ENCODE measurements at places on chromosomes 11 and 22.
A peak's percentile ranks its signal among the peaks of the same experiment; 100 is the strongest.

DNA sequence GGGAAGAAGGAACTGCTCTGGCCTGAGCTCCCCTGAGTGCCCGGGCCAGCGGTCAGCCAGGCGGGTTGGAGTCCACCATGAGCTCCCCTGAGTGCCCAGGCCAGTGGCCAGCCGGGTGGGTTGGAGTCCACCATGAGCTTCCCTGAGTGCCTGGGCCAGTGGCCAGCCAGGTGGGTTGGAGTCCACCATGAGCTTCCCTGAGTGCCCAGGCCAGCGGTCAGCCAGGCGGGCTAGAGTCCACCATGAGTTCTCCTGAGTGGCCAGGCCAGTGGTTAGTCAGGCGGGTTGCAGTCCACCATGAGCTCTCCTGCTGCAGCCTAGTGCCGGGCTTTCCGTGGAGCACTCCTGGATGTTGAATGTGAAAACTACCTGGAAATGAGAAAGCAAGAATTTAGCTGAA lies 844.0 kb downstream of the TBC1D22A start:
- DNase-seq, result no peak

DNA sequence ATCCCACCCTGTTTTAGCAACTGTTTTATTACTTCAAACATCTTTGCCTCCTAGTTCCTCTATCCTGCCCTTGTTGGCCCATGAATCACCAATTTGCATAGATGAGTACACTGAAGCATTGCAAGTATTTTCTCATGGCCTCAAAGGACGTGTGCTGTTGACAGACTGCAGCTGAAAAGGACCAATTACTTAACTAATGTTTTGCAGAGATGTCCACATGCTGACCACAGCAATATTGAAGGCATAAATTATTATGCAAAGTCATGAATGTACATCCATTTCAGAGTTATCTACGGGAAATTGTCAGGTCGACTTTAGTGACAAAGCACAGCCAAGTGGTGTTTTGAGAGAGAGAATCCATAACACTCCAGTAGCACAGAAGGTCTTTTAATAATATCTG lies 64.8 kb downstream of the CADM1 start:
- peak; percentile 55 for DNase-seq

DNA sequence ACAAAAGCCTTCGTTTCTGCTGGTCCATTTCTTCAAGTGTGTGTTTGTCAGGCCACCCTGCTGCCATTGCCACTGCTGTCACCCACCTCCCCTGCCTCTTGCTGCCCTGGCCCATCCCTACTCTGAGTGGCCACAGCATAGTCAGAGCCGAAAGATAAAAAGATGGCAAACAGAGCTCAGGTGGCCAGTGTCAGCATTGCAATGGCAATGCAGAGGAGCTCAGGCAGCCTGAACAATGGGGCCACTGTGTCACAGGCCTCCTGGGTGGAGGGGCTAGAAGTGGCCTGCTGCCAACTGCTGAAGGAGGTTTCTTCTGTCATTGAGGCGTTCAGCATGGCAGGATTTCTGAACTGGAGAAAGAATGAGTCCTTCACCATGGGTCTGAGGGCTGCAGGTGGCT lies 137.1 kb downstream of the CSNK2A3 start:
- no peak for DNase-seq

- DNase-seq, result no peak
Measured at GRCh38 chr11:48037709-48038468, 57.5 kb downstream of the PTPRJ start.

DNA sequence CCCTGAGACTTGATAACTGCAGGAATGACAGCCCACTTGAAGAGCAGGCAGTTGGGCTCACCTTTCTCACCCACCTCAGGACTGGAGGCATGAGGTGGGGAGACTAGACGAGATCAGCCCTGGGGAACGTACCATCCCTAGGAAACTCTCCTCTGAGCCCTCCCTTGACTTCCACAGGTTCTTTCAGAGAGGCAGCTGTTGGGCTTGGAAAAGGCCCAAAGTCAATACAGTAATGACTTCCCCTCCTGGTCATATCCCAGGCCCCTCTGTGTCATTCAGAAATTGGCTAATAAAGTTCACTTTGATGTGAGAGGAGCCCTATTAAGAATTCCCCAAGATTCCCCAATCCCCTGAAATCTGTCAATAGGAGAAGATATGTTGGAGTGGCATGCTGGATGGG lies 5.8 kb upstream of the NECTIN1 start:
- DNase-seq, result no peak

- no peak for DNase-seq
Measured at GRCh38 chr11:120598517-120599257, 87.1 kb downstream of the GRIK4 start.

DNA sequence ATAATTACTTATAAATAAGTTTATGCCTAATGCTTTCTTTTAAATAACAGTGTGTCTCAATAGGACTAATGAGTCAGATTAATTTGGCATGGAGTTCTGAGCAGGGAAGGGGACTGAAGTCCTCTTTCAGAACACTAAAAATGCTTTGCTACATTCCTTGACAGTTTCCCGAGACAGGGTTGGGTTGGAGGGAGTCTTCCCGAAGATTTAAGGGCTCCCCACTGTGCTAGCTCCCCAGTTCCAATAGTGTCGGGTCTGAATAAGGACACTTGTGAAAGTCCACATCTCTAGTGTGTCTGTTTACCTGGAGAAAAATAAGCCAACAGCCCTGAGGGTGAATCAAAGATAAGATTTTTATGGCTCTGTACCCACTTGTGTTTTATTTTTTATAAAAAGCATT lies 41.8 kb upstream of the HSD17B12 start:
- DNase-seq, result no peak

- no peak for DNase-seq
Measured at GRCh38 chr11:69657456-69657910, 16.5 kb downstream of the CCND1 start.

DNA sequence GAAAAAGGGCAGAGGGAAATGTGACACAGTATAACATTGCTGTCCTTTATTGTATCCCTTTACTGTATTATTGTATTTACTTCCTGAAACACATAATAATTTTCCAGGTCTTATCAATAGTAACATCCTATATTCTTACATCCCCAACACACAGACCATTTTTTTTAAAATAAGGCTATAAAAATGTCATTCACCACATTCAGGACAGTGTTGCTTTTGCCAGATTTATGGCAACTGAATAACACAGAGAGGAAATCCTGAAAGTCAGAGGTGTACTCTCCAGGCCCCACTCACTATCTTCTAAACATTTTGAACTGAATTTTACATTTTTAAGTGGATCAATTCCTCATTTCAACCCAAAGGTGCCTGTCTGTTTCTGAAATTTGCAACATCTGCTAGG lies 104.8 kb upstream of the MTMR2 start:
- no peak for DNase-seq

- DNase-seq, result no peak
Measured at GRCh38 chr22:18088825-18089568, 11.2 kb downstream of the PEX26 start.

- DNase-seq, result peak; percentile 28
Measured at GRCh38 chr11:46119352-46120216, 1.7 kb downstream of the PHF21A start.

GRCh38 chr11:68027667-68028066 lies 2.8 kb upstream of the NDUFS8 start:
- no peak for DNase-seq

DNA sequence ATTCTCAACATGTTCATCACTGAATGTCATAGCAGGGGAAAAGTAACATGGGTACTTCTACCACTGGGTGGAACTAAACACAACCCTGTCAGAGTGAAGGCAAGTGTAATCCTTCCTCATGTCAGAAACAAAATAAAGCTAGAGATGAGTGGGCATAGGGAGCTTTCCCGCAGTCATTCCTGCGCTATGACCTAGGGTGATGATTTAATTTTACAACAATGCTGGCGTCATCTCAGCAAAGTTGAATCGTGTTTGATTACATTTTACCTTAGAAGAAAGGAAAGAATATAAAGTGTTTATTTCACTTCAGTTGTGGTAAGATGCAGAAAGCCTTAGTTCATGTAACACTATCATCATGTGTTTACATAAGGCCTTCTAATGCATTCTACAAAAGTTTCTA lies 355.6 kb downstream of the METTL15 start:
- no peak for DNase-seq

DNA sequence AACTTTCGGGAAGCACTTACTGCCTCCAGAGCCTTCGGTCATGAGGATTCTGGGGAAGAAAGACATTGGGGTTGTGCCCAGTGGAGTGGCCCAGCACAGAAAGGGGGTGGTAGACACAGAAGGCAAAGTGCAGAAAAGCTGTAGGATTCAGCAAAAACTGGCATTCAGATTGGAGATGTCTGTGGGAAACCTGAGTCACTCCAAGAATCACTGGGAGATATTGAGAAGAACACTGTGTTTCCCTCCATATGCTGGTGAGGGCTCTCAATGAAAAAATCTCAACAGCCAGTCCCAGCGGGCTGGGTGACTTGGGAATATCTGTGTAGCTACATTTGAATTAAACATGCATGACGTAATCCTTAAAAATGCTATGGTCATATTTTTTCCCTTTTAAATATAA lies 61.2 kb upstream of the RCN1 start:
- DNase-seq, result no peak

GRCh38 chr11:120914601-120915000 lies 109.3 kb upstream of the TBCEL start:
- DNase-seq, result no peak

GRCh38 chr22:20940904-20941385 lies 23.7 kb downstream of the CRKL start:
- DNase-seq, result no peak
